ENCODE measurements at places on chromosomes 4 and X. TPM values are rescaled to one million over a fixed set of nuclear protein-coding genes. Genes with fewer than 3 reads are reported as not detected.

RASL11B gene
- total RNA-seq: 23.3 TPM

GABRQ gene
- 0.07 TPM for total RNA-seq

ZBTB33 gene
- total RNA-seq: 16.5 TPM

SLC25A14 gene
- 8.3 TPM for total RNA-seq

CDKL2 gene
- 1.9 TPM for total RNA-seq

SATL1 gene
- 0.19 TPM for total RNA-seq

PAGE4 gene
- 22.4 TPM for total RNA-seq

C4orf17 gene
- total RNA-seq: not detected

PARM1 gene
- total RNA-seq: 1.7 TPM

ETDA gene
- total RNA-seq: not detected

IL13RA1 gene
- total RNA-seq: 33.4 TPM

TBC1D1 gene
- 28.5 TPM for total RNA-seq

Measured in Caco-2 (cell line).